Activated CD4-positive, alpha-beta memory T cell treated with anti-CD3 and anti-CD28 coated beads for 36 hours (primary cell): ENCODE measurements at places on chromosomes 4 and X.

- H3K27me3 ChIP-seq, result no peaks in the 10 kb centered on the region
- no peak for DNase-seq
- H3K36me3 ChIP-seq, result no peaks in the 10 kb centered on the region
- no peaks in the 10 kb centered on the region for H3K4me1 ChIP-seq
- no peak overlapping the region for H3K27ac ChIP-seq
- no peak overlapping the region for H3K4me3 ChIP-seq
Observed at GRCh38 chr4:175971388-175972179, 94.1 kb upstream of the WDR17 start.

- peaks cover 6% of the 10 kb centered on the region for H3K4me1 ChIP-seq
- no peaks in the 10 kb centered on the region for H3K27me3 ChIP-seq
- DNase-seq, result no peak
- H3K27ac ChIP-seq, result no peak overlapping the region
- H3K36me3 ChIP-seq, result no peaks in the 10 kb centered on the region
Observed at GRCh38 chrX:39952989-39953388, 144.8 kb downstream of the BCOR start.

DNA sequence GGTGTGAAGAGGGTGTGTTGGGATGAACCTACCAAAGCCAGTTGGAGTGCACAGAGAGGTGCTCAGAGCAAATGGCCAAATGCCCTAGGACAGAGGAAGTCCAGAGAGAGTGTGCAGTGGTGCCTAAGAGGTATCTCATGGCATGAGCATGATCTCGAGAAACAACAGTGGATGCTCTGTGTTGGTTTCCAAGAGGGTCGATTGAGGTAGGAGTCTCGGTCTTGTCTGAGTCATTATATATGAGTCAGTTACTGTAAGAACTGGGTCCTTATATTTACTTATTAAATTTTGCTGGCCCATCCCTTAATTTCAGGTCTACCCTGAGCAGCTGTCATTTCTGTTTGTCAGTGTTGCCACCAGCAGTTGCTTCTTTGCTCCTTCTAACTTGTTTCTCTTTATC, 86.6 kb upstream of the TMEM150C start:
- H3K27me3 ChIP-seq, result peaks cover 6% of the 10 kb centered on the region
- H3K4me1 ChIP-seq, result no peaks in the 10 kb centered on the region
- DNase-seq, result no peak
- H3K27ac ChIP-seq, result no peak overlapping the region

GRCh38 chr4:62797221-62797620, 1597.1 kb downstream of the ADGRL3 start:
- no peaks in the 10 kb centered on the region for H3K36me3 ChIP-seq
- no peaks in the 10 kb centered on the region for H3K4me1 ChIP-seq
- no peak overlapping the region for H3K4me3 ChIP-seq
- DNase-seq, result no peak

DNA sequence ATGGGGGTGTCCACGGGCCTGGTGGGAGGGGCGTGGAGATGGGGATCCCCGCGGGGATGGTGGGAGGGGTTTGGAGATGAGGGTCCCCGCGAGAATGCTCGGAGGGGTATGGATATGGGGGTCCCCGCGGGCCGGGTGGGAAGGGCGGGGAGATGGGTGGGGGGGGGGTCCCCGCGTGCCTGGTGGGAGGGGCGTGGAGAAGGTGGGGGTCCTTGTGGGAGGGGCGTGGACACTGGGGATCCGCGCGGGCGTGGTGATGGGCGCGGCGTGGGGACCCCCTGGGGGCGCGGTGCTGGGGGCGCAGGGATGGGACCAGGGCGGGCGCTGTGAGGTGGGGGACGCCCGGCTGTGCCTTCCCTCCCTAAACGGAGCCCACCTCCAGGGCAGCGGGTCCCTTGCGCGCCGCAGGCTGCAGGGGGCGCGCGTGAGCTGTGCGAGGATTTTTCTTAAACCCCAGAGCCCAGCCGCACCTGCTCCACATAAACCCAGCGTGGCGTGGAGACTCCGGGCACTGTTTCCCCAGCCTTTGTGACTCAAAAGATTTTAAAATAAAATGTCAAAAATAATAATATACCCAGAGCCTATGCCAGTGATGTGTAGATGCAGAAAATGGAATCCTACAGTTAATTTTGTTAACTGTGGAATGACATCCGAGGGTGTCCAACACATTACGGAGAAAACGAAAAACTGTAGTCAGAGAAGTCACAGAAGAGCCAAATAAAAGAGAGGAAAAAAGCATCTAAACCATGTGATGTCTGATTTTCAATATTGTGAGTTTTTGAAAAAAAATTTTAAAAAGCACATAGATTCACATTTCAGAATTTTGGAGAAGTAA, 1.5 kb upstream of the ASMTL start:
- no peaks in the 10 kb centered on the region for H3K27me3 ChIP-seq
- peak overlapping the region; percentile 52 for H3K4me3 ChIP-seq
- H3K4me1 ChIP-seq, result peaks cover 19% of the 10 kb centered on the region
- H3K27ac ChIP-seq, result peak overlapping the region; percentile 64
- DNase-seq, result peak; percentile 95

GRCh38 chr4:76363556-76364290, 57.2 kb downstream of the STBD1 start:
- H3K4me3 ChIP-seq, result no peak overlapping the region
- no peaks in the 10 kb centered on the region for H3K4me1 ChIP-seq
- peaks cover 5% of the 10 kb centered on the region for H3K27me3 ChIP-seq
- DNase-seq, result no peak

GRCh38 chr4:123288309-123289025, 108.1 kb upstream of the SPRY1 start:
- no peak overlapping the region for H3K27ac ChIP-seq
- no peak for DNase-seq
- no peak overlapping the region for H3K4me3 ChIP-seq
- no peaks in the 10 kb centered on the region for H3K27me3 ChIP-seq
